ENCODE measurements at places on chromosomes 5 and 9.

- DNase-seq: no peak
Observed at GRCh38 chr5:63125862-63126261, 547.2 kb downstream of the LRRC70 start.

- peak; percentile 48 for DNase-seq
Observed at GRCh38 chr5:35815089-35815936, 41.4 kb upstream of the IL7R start.

DNA sequence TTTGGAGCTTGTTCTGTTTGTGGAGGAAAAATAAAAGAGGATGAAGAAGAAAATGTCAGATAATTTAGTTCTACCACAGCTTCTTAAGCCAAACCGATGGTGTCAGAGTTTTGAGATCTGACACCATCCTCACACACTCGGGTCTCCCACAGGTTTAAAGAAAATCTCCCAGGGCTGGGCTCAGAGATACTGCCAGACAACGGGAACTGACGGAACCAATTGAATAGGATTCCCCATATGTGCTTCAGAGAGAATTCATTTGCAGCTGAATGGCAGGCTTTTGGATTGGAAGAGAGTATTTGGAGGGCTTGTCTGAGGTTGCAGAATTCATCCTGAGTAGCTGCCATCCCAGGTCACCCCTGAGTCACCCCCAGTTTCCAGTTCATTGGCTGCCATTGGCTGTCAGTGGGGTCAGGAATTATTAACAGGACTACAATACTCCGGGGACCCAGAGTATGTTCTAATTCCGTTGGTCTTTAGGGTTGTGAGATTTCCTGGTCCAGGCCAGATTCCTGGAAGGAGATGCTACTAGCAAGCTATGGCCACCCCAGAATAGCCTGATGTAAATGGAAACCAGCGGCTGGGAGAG is 131.3 kb downstream of the PDZD2 start:
- DNase-seq: no peak

DNA sequence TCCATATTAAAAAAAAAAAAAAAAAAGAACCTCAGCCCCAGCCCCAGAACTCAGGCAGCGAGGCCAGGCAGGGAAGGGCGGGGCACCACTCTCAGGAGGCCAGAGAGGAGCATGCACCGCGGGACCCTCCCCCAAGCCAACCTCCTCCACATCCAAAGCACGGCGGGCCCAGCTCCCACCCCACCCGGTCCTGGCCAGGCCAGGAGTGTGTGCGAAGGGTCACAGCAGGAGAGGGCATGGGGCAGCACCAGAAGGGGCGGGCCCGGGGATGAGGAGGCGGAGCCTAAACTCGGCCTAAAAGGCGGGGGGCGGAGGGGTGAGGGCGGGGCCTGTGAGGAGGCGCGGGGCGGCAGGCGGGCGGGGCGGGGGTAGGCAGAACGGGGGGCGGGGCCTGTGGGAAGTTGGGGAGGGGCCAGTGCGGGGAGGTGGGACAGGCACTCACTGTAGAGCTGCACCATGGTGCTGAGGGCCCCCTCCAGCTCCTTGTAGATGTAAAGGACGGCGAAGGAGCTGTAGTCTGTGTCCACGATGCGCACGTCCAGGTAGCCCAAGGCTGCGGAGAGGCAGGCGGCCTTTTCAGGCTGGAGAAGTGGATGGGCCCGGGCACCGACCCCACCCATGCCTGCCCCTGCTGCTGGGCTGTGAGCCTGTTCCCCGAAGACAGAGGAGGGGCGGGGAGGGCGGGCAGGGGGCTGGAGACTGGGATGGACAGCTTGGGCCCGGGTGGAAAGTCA is 1.2 kb downstream of the LCN15 start:
- DNase-seq: peak; percentile 43

DNA sequence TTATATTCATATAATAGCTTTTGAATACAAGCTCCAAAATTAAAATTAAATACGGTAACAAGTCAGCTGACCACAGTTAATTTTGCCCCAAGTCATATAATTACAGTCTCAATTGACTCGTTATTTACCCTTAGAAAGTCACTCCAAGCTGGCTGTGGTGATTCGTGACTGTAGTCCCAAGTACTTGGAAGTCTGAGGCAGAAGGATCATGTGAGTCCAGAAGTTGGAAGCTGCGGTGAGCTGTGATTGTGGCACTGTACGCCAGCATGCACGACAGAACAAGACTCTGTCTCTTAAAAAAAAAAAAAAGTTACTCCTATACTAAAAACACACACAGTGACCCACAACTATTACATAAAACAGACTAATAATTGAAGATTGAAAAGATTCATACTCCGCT is 31.6 kb upstream of the DTWD2 start:
- DNase-seq: no peak

GRCh38 chr5:139658928-139659667 is 10.9 kb downstream of the CXXC5 start:
- DNase-seq: no peak

DNA sequence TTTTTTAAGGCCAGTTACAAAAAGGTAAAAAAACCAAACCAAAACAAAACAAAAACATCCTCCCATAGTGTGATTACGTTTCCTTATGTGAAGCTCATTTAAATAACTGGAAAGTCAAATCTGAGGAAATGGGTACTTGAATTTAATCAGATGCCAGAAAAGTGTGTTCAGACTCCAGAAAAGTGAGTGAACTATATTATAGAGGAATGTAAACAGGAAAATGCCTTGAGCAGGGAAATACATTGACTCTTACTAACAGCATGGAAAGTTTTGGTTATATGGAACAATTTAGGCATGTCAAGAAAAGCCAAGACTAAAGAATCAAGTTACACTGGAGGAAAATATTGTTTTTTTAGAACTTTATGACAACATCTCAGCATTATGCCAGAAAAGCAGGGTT is 37.8 kb upstream of the RNF20 start:
- no peak for DNase-seq

- no peak for DNase-seq
Observed at GRCh38 chr5:173065155-173065554, 9.0 kb downstream of the CREBRF start.

- DNase-seq: no peak
Observed at GRCh38 chr9:16090907-16091629, 538.2 kb downstream of the CCDC171 start.

GRCh38 chr5:39379693-39380092 is 15.4 kb upstream of the C9 start:
- DNase-seq: no peak
